ENCODE measurements at places on chromosomes 16 and 17.

GRCh38 chr17:39782980-39783379 is 45.2 kb downstream of the GRB7 start:
- DNase-seq, result no peak

- DNase-seq, result no peak
Observed at GRCh38 chr17:51419476-51419875, 159.1 kb downstream of the UTP18 start.

- no peak for DNase-seq
Observed at GRCh38 chr17:43601280-43602039, 55.3 kb upstream of the ETV4 start.

DNA sequence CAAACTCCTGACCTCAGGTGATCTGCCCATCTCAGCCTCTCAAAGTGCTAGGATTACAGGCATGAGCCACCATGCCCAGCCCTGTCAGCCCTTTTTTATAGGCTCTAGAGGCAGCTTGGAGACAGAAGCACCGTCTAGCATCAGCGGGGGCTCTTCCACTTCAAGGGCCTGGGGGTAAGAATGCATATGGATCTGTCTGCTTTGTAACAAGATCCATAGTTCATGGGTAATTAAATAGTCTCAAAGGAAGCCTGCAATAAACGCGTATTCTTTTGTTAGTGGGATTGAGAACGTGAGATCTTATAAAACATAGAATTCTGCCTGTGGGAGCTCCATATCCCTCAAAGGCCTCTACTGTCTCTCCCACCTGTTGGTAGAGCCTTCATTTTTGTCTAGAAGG is 142.1 kb downstream of the SHISA6 start:
- DNase-seq, result no peak

GRCh38 chr16:57837305-57838125 is 35.2 kb upstream of the KIFC3 start:
- DNase-seq, result no peak

GRCh38 chr17:46842835-46843234 is 8.5 kb upstream of the WNT9B start:
- DNase-seq, result no peak

DNA sequence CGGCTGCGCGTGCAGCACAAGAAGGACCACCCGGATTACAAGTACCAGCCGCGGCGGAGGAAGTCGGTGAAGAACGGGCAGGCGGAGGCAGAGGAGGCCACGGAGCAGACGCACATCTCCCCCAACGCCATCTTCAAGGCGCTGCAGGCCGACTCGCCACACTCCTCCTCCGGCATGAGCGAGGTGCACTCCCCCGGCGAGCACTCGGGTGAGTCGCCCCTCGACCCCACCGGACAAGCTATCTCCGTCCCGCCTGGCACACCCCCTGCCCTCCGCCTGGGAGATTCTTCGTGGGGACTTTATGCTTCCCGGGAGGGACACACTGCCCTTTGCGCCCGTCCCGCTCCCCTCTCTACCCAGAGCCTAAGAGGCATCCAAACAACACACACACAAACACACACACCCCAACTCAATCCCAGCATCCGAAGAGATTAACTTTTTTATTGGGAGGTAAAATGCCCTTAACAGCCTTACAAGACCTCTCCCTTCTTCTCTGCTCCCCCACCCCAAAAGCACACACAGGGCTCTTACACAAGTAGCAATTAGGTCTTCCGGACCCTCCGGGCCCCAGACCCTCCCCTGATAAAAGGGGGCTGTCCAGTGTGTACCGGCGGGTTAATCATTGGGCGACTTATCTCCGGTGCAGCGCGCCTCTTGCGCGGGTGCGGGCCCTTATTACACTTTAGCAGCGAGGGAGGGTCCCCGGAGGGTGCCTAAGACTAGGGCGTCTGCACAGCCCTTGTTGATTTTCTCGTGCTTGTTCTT is 2.1 kb downstream of the SOX9 start:
- DNase-seq, result no peak

DNA sequence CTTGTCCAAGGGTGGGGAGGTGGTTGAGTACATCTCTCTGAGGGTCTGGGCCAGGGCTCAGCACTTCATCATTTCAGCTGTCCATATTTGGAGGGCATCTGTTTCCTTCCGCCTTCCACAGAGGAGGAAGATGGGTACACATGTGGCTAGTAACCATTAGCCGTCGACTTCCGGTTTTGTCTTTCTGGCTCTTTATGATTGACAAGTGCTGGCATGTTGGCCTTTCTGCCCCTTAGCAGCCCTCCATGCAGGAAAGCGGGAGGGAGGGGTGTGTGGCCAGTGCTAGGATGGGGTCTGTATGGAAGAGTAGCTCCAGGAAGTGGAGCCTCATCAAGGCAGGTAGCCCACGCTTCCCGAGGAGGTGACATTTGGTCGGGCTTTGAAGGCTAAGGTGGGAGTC is 69.6 kb downstream of the RAI1 start:
- peak; percentile 54 for DNase-seq

GRCh38 chr16:24088767-24089166 is 167.4 kb upstream of the CACNG3 start:
- DNase-seq, result no peak

DNA sequence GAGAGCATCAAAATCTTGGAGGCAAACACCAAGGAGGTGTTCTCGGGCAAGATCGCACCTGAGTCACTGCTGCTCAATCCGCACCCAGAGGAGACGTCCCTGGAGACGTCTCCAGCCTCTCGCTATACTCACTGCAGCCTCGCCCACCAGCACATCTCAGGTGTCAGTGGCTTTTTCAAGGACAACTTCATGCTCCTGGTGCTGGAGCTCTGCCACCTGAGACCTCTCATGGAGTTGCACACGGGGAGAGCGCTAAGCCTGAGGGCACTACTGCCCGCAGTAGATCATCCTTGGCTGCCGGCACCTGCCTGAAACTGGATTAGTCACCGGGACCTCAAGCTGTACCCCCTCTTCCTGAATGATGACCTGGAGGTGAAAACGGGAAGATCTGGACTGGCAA is 2.6 kb upstream of the MBTPS1 start:
- DNase-seq, result no peak

DNA sequence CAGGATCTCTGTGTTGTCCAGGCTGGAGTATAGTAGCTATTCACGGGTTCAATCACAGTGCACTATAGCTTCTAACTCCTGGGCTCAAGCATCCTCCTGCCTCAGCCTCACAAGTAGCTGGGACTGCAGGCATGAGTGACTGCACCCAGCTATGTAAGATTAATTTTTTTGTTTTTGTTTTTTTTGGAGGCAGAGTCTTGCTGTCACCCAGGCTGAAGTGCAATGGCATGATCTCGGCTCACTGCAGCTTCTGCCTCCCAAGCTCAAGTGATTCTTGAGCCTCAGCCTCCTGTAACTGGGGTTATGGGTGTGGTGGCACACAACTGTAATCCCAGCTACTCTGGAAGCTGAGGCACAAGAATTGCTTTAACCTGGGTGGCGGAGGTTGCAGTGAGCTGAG is 15.8 kb downstream of the PPM1D start:
- DNase-seq, result no peak

- DNase-seq, result no peak
Observed at GRCh38 chr17:41327411-41328120, 12.1 kb upstream of the KRTAP17-1 start.

DNA sequence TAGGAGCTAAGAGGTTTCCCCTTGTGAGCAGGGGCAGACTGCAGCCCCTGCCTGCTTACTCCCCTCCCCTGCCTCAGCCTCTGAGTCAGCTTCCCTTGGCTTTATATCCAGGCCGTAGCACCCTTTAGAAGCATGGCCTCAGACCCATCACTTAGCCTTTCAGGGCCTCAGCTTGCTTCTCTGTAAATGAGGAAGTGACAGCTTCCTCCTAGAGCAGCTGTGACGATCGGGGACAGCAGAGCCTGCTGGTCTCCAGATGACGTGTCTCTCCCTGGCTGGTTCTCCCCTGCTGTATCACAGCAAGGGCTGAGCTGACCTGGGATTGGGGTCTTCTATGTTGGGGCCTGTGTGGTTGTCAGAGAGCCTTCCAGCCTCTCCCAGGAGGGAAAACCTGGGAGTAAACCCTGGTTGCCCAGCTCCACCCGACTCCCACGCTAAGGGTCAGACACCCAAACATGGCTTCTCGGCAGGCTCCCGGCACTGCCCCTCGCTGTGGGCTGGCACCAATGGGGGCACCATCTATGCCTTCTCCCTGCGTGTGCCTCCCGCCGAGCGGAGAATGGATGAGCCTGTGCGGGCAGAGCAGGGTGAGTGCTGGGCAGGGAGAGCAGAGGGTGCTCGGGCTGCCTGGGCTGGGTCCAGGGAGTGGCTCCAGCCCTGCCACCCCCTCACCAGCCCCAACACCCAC is 16.3 kb upstream of the MYO15B start:
- peak; percentile 61 for DNase-seq

DNA sequence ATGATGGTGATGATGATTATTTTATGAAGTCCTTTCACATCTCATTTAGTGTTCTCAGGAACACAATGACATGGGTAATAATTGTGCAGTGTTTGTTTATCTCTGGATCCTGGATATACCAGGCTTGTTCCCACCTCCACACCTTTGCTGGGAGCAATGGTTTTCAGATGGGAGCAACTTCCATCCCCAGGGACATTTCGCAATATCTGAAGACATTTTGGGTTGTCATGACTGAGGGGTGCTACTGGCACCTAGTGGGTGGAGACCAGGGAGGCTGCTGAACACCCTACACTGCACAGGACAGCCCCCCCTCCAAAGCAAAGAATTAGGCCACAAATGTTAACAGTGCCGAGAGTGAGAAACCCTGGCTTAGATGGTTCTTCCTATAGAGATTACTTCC is 13.5 kb upstream of the SALL1 start:
- DNase-seq, result no peak

GRCh38 chr16:31487720-31488467 is 5.0 kb downstream of the SLC5A2 start:
- peak; percentile 30 for DNase-seq

DNA sequence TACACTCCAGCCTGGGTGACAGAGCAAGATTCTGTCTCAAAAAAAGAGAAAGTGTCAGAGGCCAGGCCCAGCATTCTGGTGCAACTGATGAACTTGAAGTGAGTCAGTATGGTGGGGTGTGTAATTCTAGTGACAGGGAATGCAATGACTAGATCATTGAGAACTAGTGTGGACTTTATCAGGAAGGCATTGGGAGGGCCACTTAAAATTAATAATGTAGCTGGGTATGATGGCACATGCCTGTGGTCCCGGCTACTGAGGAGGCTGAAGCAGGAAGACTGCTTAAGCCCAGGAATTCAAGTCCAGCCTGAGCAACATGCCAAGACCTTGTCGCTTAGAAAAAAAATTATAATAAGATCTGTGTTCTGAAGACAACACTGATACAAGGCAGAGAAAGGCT is 90.8 kb downstream of the STX8 start:
- no peak for DNase-seq

- no peak for DNase-seq
Observed at GRCh38 chr16:27486344-27486743, 63.4 kb downstream of the GTF3C1 start.

DNA sequence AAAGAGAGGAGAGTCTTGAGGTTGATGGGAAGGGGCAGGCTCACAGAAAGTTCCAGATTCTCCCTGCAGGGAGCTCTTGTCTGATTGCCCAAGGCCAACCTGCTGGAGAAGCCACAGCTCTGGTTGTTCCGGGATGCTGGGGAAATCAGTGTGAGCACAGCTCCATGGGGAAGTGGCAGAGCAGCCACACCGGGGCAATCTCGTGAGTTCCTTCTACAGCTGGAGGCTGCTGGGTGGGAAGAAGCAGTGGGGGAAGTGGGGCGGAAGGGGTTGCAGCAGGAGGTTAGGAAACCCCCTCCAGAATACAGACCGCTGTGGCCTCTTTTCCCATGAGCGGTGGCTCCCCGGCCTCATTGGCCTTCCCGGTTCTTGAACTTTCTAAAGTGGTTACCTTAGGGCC is 34.0 kb downstream of the KIAA0513 start:
- DNase-seq, result peak; percentile 65

GRCh38 chr17:69117855-69118784 is 23.6 kb downstream of the ABCA6 start:
- DNase-seq, result no peak

DNA sequence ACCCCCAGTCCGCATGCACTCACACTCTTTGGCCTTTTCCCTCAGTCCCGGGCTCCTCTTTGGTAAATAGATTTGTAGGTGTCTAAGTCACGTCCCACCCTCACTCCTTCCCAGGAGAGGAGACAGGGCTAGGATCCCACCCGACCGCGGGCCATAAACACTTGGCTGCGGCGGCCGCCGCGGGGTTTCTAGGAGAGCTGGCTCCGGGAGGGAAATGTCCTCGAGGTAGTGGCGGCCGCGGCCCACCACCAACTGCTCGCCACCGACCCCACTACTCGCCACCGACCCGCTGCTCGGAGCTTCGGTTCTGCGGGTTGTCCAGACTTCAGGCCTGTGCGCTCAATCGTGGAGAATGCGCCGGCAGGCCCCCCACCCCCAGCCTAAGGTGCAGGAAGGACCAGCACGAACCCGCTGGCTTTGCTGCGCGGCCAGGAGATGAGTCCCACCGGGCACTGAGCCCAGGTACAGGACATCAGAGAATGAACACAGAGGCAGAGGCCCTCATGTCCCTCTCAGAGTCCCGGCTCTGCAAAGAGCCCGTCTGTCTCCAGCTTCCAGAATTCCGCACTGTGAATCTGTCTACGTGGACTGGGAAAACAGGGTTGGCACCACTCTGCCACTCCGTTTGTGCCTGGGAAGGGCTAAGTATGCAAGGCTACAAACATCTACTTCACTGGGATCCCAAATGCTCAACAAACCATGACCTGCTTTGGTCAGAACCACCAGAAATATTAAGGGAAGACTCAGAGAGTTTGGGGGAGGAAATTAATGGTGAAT is 2.5 kb downstream of the PRAC2 start:
- no peak for DNase-seq

DNA sequence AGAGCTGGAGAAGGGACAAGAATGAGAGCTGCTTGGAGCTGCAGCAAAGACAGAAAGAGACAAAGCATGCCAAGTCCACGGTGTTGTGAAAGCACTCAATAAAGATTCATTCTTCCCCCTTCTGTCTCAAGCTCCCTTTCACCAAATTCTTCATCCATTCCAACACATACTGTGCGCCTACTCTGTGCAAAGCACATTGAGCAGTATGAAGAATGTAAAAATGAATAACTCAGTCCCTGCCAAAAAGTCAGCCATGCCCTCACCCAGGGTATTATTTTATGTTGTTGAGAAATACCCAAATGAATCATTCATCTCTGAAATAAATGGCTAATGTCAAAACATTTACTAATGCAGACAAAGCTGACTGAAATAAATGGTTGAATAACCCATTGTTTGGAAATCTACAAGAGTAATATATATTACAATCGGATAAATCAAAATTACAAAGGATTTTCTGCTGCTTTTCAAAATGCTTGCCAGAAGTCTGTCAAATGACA is 282.9 kb upstream of the IRX5 start:
- no peak for DNase-seq

GRCh38 chr17:40857535-40857934 is 9.5 kb downstream of the KRT12 start:
- DNase-seq, result no peak
